ENCODE measurements at places on chromosomes 4 and X.

DNA sequence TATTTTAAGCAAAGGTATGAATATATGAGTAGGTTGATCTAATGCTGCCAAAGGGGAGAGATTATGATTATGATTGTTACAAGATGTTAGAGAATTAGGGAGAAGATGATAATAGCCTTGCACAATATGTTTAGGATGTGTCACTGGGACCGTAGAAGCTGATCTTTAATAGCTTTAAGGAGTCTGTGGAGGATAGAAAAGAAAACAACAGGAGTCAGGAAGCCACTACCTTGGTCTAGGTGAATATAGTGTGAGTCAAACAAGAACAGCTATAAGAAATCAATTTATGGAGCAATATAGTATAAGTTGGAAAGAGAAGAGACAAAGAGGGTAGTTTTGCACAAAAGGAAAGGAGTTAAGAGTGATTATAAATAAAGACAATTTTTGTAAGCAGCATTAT lies 232.7 kb downstream of the FSTL5 start:
- no peak for ATAC-seq

DNA sequence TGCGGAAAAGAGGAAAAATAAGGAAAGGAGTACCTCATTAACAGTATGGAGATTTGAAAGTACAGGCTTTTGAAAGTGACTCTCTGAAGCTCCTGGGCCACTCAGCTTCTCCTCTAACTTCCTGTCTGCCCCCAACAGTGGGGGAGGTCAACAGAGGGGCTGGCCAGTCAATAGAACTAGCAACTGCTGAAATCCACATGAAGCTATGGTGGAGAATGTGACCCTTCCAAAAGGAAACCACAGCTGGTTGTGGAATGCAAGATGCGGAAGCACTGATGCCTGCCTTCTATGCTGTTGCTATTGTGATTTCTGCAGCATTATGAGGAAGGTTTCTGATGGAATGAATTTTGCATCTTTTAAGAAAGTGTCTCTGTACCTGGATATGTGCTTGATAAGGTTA lies 2.4 kb downstream of the CORIN start:
- ATAC-seq, result no peak

DNA sequence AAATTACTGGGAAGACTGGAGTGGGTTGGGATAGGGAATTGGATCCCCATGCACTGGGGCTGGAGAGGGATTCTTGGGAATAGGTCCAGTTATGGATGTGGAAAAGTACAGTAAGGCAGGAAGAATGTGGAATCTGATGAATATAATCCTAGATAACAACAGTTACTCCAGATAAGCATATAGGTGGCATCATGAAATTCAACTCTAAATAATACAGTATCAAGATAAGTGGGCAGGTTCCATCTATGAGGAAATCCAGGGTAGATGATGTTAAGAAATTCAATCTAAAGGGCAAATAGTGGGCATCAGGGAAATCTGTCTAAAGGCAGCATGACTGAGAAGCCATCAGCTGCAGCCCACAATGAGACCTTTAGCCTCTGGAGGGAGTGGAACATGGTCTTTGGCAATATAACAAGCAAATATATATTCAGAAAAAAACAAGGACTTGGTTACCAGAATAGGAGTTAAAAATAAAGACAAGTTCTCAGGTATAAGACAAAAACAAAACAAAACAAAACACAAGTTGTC lies 1.2 kb downstream of the DTHD1 start:
- ATAC-seq, result no peak

- no peak for ATAC-seq
Measured at GRCh38 chrX:74527350-74527749, 87.1 kb downstream of the RLIM start.

DNA sequence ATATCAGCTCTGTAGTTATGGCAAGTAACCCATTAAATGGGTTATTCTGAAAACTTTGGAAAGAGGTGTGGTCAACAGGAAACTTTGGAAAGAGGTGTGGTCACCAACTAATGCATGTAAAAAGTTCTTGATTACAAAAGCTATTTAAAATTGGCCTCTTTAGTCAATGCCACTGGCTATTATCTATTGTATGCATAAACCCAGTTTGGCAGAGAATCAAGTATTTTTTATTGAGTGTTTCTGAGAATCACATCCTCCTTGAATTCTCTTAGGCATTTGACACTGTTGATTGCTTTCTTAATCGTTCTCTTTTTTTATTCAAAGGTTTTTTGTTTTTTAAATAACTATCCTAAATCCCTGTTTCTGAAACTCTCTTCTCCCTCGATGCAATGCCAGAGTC lies 7.5 kb downstream of the P2RY4 start:
- no peak for ATAC-seq

DNA sequence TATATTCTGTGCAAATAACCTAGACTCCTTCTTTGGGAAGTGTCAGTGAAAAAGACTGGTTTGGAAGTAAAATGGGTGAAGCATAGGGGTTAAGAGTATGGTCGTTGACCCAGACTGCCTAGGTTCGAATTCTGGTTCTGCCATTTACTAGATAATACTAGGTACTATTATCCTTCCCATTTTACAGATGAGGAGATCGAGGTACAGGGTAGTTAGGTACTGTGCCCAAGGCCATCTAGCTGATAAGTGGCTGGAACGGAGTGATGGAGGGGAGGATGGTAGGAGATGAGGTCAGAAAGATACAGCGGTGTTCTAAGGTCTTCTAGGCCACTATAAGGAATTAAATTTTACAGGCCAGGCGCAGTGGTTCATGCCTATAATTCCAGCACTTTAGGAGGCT lies 11.1 kb downstream of the GLOD5 start:
- ATAC-seq, result no peak

GRCh38 chr4:4334798-4335520 lies 44.9 kb downstream of the ZBTB49 start:
- peak; percentile 80 for ATAC-seq

- no peak for ATAC-seq
Measured at GRCh38 chr4:82780752-82781231, 17.8 kb downstream of the SCD5 start.

Measured in activated CD4-positive, CD25-positive, alpha-beta regulatory T cell treated with anti-CD3 and anti-CD28 coated beads, Interleukin-2, amount 50 U/mL, for 24 hours (primary cell).